ENCODE measurements at places on chromosomes 11 and 22. TPM values are rescaled to one million over a fixed set of nuclear protein-coding genes. Genes with fewer than 3 reads are reported as not detected.

DNA sequence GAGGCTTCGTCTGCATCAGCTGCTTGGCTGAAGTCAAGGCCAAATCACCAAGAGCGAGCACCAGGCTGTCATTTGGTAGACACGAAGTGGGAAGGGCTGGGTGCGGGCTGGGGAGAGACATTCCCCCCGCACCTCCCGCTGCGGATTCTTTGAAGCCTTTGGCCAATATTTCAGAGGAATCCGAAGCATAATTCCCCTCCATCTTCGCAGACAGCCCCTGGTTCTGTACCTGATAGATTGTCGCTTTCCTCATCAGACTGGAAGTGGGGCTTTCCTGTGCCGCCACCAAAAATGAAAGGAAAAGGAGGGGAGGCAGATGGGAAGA lies 15.3 kb downstream of the BLID start:
- peak; percentile 56 for DNase-seq
- peak overlapping the region; percentile 47 for H3K4me3 ChIP-seq
- H3K36me3 ChIP-seq: no peaks in the 10 kb centered on the region
- peaks cover 7% of the 10 kb centered on the region for H3K27me3 ChIP-seq

DNA sequence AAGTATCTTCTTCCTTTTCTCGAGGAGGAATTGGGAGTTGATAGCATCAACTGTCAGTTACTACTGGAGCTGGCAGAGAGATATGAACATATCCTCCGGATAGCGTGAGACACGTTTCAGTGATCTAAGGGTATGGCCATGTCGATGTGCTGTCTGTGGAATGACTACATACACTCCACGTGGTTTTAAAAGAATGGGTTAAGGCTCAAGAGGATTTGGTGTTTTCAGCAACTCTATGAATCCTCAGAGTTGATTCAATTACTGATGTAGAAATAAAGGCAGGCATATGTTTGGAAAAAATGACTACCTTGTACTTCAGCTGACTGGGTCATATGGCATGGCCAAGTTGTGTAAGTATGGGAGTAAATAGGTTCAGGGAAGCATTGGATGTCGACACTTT lies 22.9 kb downstream of the MMP13 start:
- H3K36me3 ChIP-seq: no peaks in the 10 kb centered on the region
- H3K4me1 ChIP-seq: peaks cover 18% of the 10 kb centered on the region
- DNase-seq: no peak
- H3K27ac ChIP-seq: no peak overlapping the region
- H3K27me3 ChIP-seq: no peaks in the 10 kb centered on the region

DNA sequence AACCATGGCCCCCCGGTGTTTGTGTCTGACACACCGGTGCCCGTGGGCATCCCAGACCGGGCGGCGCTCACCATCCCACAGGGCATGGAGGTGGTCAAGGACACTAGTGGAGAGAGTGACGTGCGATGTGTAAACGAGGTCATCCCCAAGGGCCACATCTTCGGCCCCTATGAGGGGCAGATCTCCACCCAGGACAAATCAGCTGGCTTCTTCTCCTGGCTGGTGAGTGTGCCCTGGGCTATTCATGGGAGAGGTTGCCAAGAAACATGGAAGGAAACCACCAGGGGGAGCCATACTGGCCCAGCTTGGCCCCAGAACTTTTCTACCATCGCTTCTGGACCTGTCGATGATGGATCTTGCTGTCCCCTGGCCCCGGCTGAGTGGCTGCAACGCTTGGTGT lies 36.5 kb downstream of the PRDM11 start:
- peaks cover 9% of the 10 kb centered on the region for H3K36me3 ChIP-seq
- no peak for DNase-seq
- H3K27ac ChIP-seq: no peak overlapping the region
- H3K4me3 ChIP-seq: no peak overlapping the region
- H3K27me3 ChIP-seq: no peaks in the 10 kb centered on the region
- peaks cover 16% of the 10 kb centered on the region for H3K4me1 ChIP-seq

GLYATL1 gene
- total RNA-seq: 15.7 TPM

PPFIBP2 gene
- 31.6 TPM for total RNA-seq

Data from kidney (tissue), 22 donors.